Mucosa of gallbladder (tissue), 1 donor: ENCODE measurements at places on chromosomes 7 and 10. TPM values are rescaled to one million over a fixed set of nuclear protein-coding genes. Genes with fewer than 3 reads are reported as not detected.

Gene INMT
- 18.8 TPM for total RNA-seq

Gene STEAP4
- 9.8 TPM for total RNA-seq

Gene VGF
- 0.29 TPM for total RNA-seq

Gene STRIP2
- 2.1 TPM for total RNA-seq

Gene FOXI2
- 0.23 TPM for total RNA-seq

Gene IFT22
- total RNA-seq: 36.5 TPM

Gene RELN
- total RNA-seq: 1.8 TPM

Gene DUSP5
- total RNA-seq: 15.9 TPM

- DNase-seq: no peak
These were observed 5.1 kb upstream of the CAV2 start for GRCh38 chr7:116494472-116494871.

GRCh38 chr10:2731940-2732339 lies 335.4 kb upstream of the PFKP start:
- DNase-seq: no peak

GRCh38 chr7:131358636-131359035 lies 31.0 kb downstream of the MKLN1 start:
- no peak for DNase-seq

DNA sequence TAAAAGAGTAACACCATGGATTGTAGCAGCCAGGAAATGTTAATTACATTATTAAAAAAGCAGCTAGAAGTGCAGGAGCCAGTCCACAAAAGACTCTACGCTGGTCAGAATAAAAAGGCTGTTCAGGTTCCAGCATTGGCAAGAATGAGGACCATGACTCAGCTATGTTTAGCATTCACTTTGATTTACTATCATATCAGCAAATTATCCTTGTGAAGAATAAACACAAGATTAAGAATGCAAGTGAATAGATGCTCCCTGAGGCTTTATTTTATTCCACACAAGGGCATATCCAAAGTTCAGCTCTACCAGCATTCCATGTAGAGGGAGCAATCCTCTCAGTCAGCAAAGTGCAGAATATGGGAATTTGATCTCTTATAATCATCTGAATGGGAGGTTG lies 13.6 kb downstream of the DGKB start:
- DNase-seq: no peak

- DNase-seq: no peak
These were observed 90.6 kb downstream of the CACNB2 start for GRCh38 chr10:18230794-18231193.

GRCh38 chr7:135726276-135726788 lies 1.7 kb downstream of the SLC13A4 start:
- no peak for DNase-seq

DNA sequence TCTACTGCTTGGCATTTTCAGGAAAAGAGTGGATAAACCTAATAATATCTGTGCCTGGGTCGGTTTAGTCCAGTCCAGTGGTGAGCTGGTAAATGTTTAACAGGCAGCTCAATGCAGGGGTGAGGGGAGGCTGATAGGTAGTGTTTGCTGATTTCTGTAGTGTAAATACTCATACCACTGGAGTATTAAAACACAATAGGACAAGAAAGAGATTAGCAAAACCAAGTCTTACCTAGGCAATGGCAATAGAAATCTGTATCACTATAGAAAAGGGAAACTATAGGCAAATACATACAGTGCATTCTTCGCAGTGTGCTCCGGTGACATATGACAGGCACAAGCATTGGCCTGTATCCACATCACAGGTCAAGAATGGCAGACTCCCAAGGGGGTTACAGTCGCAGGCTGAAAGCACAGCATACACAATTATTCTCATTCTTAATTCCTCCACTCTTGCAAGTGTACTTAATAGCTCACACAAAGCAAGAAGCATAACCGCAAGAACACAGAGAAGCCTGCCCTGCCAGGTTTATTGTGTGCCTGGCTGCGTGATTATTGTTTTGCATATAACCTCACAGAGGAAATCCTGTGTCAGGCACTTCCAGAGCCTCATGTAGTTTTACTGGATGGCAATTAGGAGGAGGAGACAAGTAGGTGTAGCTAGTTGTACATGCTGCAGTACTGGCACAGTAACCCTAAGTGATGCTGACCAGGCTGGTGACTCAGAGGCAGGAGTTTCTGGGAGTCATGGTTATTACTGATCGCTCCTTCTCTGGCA lies 35.0 kb downstream of the LAMB4 start:
- DNase-seq: peak; percentile 77

GRCh38 chr10:113335592-113335991 lies 217.3 kb upstream of the HABP2 start:
- no peak for DNase-seq

DNA sequence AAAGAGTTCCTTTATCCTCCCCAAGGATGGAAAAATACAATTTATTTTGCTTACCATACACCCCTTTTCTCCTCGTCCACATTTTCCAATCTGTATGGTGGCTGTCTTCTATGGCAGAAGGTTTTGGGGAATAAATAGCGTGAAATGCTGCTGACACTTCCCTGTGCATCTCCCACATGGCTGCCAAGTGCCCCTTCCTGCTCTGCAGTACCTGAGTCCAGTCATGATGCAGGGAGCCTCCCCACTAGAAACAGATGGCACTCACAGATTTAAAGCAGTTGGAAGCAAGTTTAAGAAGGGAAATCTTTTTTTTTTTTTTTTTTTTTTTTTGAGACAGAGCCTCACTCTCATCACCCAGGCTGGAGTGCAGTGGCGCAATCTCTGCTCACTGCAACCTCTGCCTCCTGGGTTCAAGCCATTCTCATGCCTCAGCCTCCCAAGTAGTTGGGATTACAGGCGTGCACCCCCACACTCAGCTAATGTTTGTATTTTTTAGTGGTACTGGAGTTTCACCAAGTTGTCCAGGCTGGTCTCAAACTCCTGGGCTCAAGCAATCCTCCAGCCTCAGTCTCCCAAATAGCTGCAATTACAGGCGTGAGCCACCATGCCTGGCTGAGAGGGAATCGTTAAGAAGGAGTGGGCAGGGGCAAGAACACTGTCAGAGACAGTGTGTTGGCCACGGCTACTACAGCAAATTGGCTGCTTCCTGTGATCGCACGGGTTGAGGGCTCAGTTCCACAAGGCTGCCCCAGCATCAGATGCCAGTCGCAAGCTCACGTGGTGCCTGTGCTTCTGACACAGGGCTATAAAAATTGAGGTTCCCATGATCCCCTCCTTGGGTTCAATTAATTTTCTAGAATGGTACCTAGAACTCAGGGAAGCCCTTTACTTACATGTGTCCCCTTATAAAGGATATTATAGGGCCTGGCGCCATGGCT lies 5.3 kb upstream of the PILRA start:
- no peak for DNase-seq

- no peak for DNase-seq
These were observed 25.9 kb downstream of the GPRIN2 start for GRCh38 chr10:46530249-46531186.

GRCh38 chr7:158111906-158112570 lies 475.6 kb downstream of the PTPRN2 start:
- DNase-seq: no peak

DNA sequence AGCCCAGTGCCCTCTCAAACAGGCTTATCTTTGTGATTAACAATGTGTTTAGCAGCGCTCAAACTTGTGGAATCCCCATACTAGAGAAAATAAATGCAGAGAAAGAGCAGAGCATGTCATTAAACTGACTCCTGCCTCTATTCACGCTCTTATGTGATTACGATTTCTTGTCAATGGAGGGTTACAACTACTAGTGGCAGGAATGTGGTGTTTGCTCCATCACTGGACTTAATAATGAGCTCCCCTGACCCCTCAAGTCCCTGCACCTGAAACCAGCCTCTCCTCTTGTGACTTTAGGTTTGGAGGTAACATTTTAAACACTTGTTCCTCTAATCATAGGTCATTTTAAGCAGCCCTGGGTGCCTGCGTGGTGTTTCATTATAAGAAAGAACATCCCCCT lies 121.9 kb downstream of the PLPP4 start:
- no peak for DNase-seq

DNA sequence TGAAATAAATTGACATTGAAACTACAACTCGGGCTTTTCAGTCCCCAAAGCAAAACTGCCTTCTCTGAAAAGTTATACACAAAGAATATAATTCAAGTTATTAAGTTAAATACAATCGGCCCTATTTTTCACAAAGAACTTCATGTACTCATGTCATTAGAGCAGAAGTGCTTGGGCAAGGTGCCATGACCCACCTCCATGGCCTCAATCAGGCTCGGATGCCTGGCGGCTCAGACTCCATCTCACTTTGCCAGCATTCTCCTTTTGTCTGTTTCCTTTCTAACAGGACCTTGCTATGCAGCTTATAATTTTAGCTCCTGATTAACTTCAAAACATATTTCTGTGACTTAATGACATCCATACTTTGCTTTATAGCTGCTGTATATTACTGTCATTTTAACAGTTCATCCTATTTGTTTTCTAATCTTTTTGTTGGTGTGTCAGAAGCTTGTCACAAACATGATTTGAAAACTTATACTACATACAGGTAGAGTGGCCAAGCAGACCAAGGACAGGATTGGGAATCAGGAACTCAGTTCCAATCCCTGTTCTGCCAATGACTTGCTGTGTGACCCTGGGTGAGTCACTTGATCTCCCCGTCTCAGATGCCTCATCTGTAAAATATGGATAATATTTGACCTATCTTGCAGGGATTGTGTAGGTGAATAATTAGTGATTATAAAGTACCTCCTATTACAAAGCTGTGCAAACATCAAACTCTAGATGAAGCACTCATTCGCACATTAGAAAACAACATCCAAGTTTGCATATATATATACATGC lies 60.8 kb upstream of the ITGA8 start:
- DNase-seq: no peak

GRCh38 chr10:45403151-45403550 lies 29.1 kb downstream of the ALOX5 start:
- no peak for DNase-seq

DNA sequence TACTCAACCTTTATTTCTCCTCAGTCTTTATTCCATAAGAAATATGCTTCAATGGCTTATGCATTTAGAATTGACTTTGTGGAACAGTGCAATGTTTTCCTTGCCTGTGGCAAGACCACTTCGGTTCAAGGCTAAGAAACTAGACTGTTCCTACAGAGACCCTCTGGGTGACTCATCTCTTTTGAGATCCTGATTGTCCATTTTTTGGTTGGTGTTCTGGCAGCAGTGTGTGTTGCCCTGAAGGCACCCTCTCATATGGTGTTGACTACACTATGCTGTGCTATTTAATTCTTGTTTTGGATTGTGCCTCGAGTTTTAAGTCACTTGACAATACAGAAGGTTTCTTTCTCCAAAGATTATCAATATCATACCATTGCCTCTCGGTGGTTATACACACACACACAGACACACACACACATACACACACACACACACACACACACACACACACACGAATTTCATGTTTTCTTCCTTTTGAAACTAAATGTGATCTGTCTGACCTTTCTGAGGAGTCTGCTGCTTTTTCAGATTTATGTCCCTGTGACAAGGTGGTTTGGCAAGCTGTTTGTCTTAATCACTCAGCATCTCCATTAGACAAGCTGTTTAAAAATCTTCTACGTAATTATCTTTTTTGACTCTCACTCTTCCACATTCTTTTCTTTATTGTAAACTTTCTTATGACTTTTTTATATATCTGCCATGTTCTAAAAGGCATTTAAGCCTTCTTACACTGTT lies 187.2 kb downstream of the VTI1A start:
- no peak for DNase-seq

GRCh38 chr7:145169908-145170307 lies 334.1 kb upstream of the TPK1 start:
- DNase-seq: no peak

DNA sequence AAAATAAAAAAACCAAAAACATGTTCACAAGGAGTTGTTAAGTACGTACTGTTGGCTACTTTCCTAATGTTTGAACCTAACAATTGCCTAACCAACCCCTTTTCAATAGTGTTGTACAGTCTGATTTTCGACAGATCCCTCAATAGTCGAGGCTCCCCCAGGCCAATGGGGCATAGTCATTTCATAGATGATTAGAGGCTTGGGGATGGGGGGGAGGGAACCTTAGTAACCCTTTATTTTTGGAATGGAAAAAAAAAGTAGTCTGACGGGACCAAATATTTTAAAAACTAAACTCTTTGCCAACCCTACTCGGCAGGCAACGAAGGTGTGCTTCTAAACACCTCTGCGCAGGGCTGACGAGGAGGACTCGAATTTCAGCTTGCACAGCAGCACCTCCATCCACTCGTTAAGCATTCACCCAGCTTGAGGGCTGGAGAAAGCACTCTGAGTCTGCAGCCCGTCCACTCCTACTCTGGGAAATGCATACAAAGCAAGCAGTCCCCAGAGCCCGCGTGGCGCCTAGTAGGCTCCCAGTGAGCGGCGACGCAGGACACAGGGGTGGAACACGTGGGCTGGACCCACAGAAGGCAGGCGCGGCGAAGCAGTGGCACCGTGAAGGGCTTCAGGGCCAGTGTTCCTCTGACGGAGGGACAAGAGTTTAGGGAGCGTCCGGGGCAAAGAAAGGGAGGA lies 899 bp downstream of the PUS7 start:
- peak; percentile 42 for DNase-seq
